Memory B cell (primary cell): ENCODE measurements at places on chromosomes 16 and 17.

GRCh38 chr17:27533874-27534815 lies 77.9 kb downstream of the KSR1 start:
- no peak for DNase-seq
- H3K36me3 ChIP-seq = no peaks in the 10 kb centered on the region
- H3K27ac ChIP-seq = no peak overlapping the region
- H3K4me3 ChIP-seq = no peak overlapping the region
- H3K4me1 ChIP-seq = peaks cover 26% of the 10 kb centered on the region

DNA sequence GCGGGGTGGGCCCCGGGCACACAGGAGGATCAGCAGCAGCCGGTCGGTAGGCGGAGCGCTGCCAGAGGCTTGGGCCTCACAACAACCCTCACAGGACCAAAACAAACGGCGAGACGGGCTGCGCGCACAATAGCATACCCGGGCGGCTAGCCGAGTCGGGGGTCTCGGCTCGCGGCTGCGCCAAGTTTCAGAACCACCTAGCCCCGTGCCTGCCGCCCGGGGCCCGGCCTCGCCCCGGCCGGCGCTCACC lies 732 bp downstream of the ULK2 start:
- peaks cover 1% of the 10 kb centered on the region for H3K27me3 ChIP-seq
- peak; percentile 44 for DNase-seq
- H3K4me1 ChIP-seq = no peaks in the 10 kb centered on the region
- H3K4me3 ChIP-seq = peak overlapping the region; percentile 77

DNA sequence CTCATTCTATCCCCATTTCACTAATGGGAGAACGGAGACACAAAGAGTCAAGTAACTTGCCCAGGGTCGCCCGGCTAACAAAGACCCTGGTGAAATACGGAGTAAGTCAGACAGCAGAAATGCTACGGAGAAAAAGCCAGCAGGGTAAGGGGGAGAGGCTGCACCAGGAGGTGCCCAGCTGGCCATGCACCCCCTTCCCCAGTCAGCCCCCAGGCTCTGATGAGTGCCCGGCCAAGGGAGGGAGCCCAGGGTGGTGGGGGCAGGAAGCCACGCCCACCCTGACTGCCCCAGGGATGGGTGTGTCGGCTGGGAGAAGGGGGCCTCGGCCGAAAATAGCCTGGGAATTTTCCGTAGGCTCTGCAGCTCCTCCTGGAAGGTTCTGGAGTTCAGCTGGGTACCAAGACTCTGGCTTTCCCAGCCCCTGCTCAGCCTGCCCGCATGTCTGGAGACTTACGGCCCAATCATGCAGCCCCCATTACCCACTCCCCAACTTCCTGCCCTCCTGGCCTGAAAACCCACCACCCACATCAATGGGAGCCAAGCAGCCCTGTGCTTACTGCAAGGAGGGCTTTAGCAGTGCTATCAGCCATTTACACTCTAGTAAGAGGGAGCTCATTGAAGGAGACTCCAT lies 4.2 kb downstream of the CARHSP1 start:
- peak overlapping the region; percentile 62 for H3K27ac ChIP-seq
- no peak for DNase-seq
- no peaks in the 10 kb centered on the region for H3K36me3 ChIP-seq
- H3K27me3 ChIP-seq = no peaks in the 10 kb centered on the region
- H3K4me3 ChIP-seq = peak overlapping the region; percentile 9

GRCh38 chr16:68645494-68646388 lies 631 bp downstream of the CDH3 start:
- peaks cover 2% of the 10 kb centered on the region for H3K4me1 ChIP-seq
- peak overlapping the region; percentile 56 for H3K4me3 ChIP-seq
- H3K36me3 ChIP-seq = peaks cover 1% of the 10 kb centered on the region
- H3K27me3 ChIP-seq = peaks cover 20% of the 10 kb centered on the region
- no peak overlapping the region for H3K27ac ChIP-seq

GRCh38 chr17:7184091-7184488 lies 4.9 kb upstream of the ASGR1 start:
- no peak overlapping the region for H3K27ac ChIP-seq
- peaks cover 4% of the 10 kb centered on the region for H3K4me1 ChIP-seq
- H3K4me3 ChIP-seq = no peak overlapping the region
- no peak for DNase-seq
- H3K36me3 ChIP-seq = no peaks in the 10 kb centered on the region
- H3K27me3 ChIP-seq = no peaks in the 10 kb centered on the region

GRCh38 chr17:80899402-80900268 lies 92.0 kb upstream of the CHMP6 start:
- H3K36me3 ChIP-seq = peaks cover 25% of the 10 kb centered on the region
- H3K4me3 ChIP-seq = peak overlapping the region; percentile 18
- DNase-seq = no peak
- no peaks in the 10 kb centered on the region for H3K27me3 ChIP-seq

- peaks cover 3% of the 10 kb centered on the region for H3K36me3 ChIP-seq
- peaks cover 6% of the 10 kb centered on the region for H3K4me1 ChIP-seq
Observed at GRCh38 chr17:64115822-64116534, 14.0 kb downstream of the ERN1 start.

- no peak for DNase-seq
- no peak overlapping the region for H3K4me3 ChIP-seq
- no peaks in the 10 kb centered on the region for H3K27me3 ChIP-seq
- H3K27ac ChIP-seq = no peak overlapping the region
- peaks cover 2% of the 10 kb centered on the region for H3K36me3 ChIP-seq
Observed at GRCh38 chr17:80615376-80615775, 70.7 kb downstream of the RPTOR start.

DNA sequence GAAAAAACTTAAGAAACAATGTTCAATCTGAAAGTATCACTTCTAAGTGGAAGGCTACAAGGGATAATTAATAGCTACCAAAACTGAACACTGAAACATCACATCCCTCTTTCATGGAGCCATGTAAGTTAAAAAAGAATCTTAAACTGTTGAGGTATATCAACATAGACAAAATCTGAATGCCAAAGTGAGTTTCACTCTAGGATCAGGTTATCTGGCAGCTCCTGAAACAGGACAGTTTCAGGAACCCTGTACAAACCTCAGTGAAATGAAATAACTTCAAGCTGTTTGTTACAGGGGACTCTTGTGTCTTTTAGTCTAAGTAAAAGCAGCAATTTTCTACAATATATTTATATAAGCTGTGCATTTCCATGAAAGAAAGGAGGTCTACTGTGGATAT lies 73.2 kb downstream of the KANSL1 start:
- H3K27ac ChIP-seq = peak overlapping the region; percentile 66
- no peaks in the 10 kb centered on the region for H3K27me3 ChIP-seq
- no peak overlapping the region for H3K4me3 ChIP-seq
- peaks cover 46% of the 10 kb centered on the region for H3K4me1 ChIP-seq
- peaks cover 10% of the 10 kb centered on the region for H3K36me3 ChIP-seq
- DNase-seq = no peak

- peak; percentile 88 for DNase-seq
- H3K4me1 ChIP-seq = peaks cover 58% of the 10 kb centered on the region
- H3K36me3 ChIP-seq = peaks cover 24% of the 10 kb centered on the region
- H3K4me3 ChIP-seq = peak overlapping the region; percentile 97
Observed at GRCh38 chr17:58331815-58332777, 3.5 kb upstream of the TSPOAP1 start.

DNA sequence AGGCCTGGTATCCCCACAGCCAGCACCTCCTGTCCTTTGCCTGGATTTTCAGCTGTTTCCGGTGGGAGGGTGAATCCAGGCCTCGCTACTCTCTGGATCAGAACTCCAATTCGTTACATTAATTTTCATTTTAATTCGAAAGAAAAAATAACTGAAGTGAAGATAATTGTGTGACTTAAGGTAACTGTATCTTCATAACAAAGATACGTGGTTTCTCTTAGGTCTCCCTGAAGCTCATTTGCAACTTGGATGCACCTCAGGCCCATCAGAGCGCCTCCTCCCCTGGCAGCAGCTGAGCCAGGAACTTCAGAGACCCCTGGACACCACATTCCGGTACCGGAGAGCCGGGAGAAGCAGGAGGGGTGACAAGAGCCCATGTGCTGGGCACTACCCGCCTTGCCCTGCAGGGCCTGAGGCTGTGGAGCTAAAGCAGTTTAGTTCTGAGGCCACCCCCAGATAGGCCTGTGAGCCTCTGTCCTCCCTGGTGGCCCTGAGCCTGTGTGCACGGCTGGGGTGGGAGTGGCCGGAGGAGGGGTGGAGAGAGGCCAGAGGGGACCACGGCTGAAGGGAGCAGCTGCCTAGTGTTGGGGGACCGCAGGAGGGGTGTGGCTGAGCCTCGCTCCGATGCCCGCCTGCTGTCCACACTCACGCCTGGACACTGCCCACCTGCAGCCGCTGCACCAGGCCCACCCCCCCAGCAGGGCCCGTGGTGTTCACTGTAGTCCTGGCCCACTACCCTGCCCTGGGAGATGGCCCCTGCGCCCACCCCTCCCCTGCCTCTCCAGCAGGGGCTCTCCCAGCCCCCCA lies 11.4 kb upstream of the DUS1L start:
- H3K27me3 ChIP-seq = peaks cover 3% of the 10 kb centered on the region
- peaks cover 11% of the 10 kb centered on the region for H3K36me3 ChIP-seq
- H3K4me1 ChIP-seq = no peaks in the 10 kb centered on the region

DNA sequence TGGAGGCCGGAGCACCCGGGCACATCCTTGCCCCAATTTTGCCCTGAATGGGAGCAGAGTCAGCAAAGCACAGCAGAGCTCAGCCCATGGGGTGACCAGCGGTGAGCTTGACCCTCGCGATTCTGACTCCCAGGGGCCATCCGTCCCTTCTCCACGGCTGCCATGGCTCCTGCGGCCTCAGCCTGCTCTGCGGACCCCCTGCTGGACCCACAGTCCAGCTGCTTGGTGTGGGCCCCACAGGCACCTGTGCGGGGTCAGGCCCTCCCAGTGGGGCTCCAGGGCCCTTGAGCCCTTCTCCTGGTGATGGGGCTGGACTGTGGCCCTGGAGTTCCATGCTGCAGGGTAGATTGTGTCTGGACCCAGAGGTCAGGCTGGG lies 144.2 kb downstream of the ENGASE start:
- no peak overlapping the region for H3K4me3 ChIP-seq
- H3K27ac ChIP-seq = no peak overlapping the region
- DNase-seq = no peak
- H3K27me3 ChIP-seq = peaks cover 41% of the 10 kb centered on the region
- H3K4me1 ChIP-seq = peaks cover 5% of the 10 kb centered on the region
- no peaks in the 10 kb centered on the region for H3K36me3 ChIP-seq

- no peak overlapping the region for H3K27ac ChIP-seq
- no peaks in the 10 kb centered on the region for H3K27me3 ChIP-seq
- H3K4me3 ChIP-seq = no peak overlapping the region
- no peak for DNase-seq
- H3K4me1 ChIP-seq = peaks cover 9% of the 10 kb centered on the region
Observed at GRCh38 chr16:615122-615521, 15.7 kb upstream of the WFIKKN1 start.
